ENCODE measurements at places on chromosomes 11 and 22.
A peak's percentile ranks its signal among the peaks of the same experiment; 100 is the strongest.

GRCh38 chr22:49590851-49591445 lies 236.7 kb downstream of the BRD1 start:
- DNase-seq = no peak

GRCh38 chr11:27705873-27706820 lies 5.9 kb upstream of the BDNF start:
- DNase-seq = no peak

GRCh38 chr22:44869196-44869595 lies 116.8 kb downstream of the ARHGAP8 start:
- DNase-seq = no peak

GRCh38 chr11:102846292-102846691 lies 2.9 kb upstream of the MMP3 start:
- DNase-seq = no peak

DNA sequence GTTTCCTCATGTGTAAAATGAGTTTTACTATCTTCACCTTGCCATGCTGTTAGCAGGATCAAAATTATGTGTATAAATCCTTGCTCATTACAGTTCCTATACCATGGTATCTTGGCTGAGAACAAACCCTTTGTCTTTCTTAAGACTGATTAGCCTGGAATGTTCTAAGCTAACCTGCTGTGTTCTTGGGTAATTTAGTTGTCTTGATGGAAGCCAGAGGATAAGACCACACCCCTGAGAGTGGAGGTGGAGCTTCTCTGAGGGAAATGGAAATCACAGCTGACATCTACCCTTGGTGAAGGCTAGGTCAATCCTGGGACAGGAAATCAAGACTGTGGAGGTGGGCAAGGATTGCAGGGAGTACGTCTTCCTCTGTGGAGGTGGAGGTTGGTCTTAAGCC lies 206.1 kb upstream of the ARHGAP20 start:
- no peak for DNase-seq

- no peak for DNase-seq
These were observed 86.9 kb upstream of the SPON1 start for GRCh38 chr11:13875643-13876042.

DNA sequence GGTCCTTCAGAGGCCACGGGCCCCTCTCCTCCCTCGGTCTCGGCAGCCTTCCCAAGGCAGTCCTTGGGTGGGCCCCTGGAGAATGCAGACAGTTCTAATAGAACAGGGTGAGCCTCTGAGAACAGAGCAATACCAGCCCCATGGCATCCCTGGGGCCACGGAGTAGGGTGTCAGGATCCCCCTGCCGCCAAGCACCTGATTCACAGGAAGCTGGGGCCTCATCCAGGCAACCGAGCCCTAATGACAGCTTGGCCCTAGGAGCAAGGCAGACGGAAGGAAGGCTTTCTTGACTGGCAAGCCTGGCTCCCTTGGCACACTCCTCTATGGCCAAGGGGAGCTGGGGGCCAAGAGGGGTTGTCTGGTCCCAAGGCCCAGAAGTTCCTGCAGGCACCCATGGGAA lies 15.2 kb downstream of the TXN2 start:
- DNase-seq = no peak

- DNase-seq = peak; percentile 37
These were observed 2.0 kb downstream of the PDGFB start for GRCh38 chr22:39242595-39243438.

Data from stimulated activated naive CD4-positive, alpha-beta T cell (primary cell).